ENCODE measurements at places on chromosomes 1 and 21. TPM values are rescaled to one million over a fixed set of nuclear protein-coding genes. Genes with fewer than 3 reads are reported as not detected.

DNA sequence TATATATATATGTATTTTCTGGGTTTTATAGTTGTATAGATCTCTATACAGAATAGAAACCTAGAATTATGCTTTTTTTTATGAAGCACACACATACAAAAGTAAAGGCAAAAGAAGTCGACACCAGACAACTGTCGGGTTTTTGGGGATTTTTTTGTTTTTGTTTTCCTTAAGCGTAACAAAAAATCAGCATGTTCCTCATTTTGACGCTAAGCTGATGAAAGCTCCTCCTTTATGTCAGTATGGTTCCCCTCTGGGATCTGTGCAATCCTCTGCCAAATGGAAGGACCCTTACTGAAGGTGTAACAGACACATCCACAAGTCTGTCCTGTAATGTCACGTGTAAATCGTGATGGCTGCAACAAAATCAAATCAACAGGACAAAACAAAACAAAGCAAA lies 226.2 kb downstream of the RHOU start:
- H3K4me3 ChIP-seq: no peak overlapping the region
- no peaks in the 10 kb centered on the region for H3K36me3 ChIP-seq
- H3K27me3 ChIP-seq: no peaks in the 10 kb centered on the region
- DNase-seq: no peak
- peaks cover 4% of the 10 kb centered on the region for H3K4me1 ChIP-seq
- H3K27ac ChIP-seq: no peak overlapping the region

- DNase-seq: no peak
- H3K4me1 ChIP-seq: peaks cover 2% of the 10 kb centered on the region
- H3K36me3 ChIP-seq: no peaks in the 10 kb centered on the region
- H3K27me3 ChIP-seq: no peaks in the 10 kb centered on the region
- H3K27ac ChIP-seq: no peak overlapping the region
Observed at GRCh38 chr1:235078480-235079381, 49.9 kb downstream of the TOMM20 start.

DNA sequence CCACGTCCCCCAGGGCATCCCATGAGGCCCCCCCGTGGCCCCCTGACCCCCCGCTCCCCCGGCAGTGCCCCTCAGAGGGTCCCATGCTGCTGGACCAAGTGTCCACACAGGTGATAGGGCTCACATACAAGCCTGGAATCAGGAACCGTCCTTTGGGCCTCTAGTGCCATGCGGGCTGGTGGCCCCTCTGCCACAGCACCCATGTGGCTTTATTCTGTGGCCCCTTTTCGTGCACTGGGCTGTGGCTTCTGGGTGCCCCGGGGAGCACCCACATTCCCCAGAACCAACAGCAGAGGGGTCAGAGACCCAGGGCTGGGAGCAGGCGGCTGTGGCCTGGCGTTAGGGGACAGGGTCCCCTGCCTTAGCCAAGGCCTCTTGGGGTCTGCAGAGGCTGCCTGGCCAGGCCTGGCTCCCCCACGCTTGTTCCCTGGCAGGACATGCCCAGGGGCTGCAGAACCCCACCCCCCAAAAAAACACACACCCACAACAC lies 31.7 kb downstream of the SLC19A1 start:
- H3K4me1 ChIP-seq: no peaks in the 10 kb centered on the region
- no peak for DNase-seq
- no peak overlapping the region for H3K4me3 ChIP-seq
- no peaks in the 10 kb centered on the region for H3K27me3 ChIP-seq
- peaks cover 16% of the 10 kb centered on the region for H3K36me3 ChIP-seq

- H3K4me1 ChIP-seq: peaks cover 4% of the 10 kb centered on the region
- H3K4me3 ChIP-seq: no peak overlapping the region
- no peaks in the 10 kb centered on the region for H3K27me3 ChIP-seq
- H3K36me3 ChIP-seq: no peaks in the 10 kb centered on the region
- peak; percentile 28 for DNase-seq
Observed at GRCh38 chr1:65209005-65209885, 61.2 kb downstream of the AK4 start.

The RGS8 gene
- polyA plus RNA-seq: 0.11 TPM

The TMEM82 gene
- polyA plus RNA-seq: not detected

GRCh38 chr1:228555074-228555994 lies 68.2 kb downstream of the RNF187 start:
- no peak for DNase-seq
- peaks cover 7% of the 10 kb centered on the region for H3K27me3 ChIP-seq
- no peaks in the 10 kb centered on the region for H3K36me3 ChIP-seq
- H3K4me1 ChIP-seq: no peaks in the 10 kb centered on the region
- no peak overlapping the region for H3K4me3 ChIP-seq

GRCh38 chr1:3857791-3858129 lies 484 bp downstream of the DFFB start:
- peak overlapping the region; percentile 72 for H3K27ac ChIP-seq
- DNase-seq: no peak

DNA sequence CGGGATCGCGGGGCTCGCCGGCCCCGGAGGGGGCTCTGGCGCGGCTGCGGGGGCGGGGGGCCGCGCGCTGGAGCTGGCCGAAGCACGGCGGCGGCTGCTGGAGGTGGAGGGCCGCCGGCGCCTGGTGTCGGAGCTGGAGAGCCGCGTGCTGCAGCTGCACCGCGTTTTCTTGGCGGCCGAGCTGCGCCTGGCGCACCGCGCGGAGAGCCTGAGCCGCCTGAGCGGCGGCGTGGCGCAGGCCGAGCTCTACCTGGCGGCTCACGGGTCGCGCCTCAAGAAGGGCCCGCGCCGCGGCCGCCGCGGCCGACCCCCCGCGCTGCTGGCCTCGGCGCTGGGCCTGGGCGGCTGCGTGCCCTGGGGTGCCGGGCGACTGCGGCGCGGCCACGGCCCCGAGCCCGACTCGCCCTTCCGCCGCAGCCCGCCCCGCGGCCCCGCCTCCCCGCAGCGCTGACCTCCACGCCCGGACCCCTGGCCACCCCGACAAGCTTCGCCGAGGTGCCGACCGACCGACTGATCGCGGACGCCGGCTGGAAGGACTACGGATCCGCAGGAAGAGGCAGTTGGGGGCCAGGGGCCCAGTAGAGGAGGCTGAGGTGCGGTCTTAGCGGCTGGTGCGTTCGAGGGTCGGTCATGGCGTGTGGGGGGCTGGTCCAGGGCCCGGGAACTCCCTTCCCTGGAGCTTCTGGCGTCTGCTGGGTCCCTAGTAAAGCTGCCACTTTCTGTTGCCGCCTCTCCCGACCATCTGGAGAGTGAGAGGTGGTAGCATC lies 711 bp downstream of the TRNP1 start:
- peak overlapping the region; percentile 50 for H3K4me3 ChIP-seq
- H3K27me3 ChIP-seq: peaks cover 51% of the 10 kb centered on the region
- no peaks in the 10 kb centered on the region for H3K36me3 ChIP-seq
- H3K27ac ChIP-seq: no peak overlapping the region
- no peak for DNase-seq

DNA sequence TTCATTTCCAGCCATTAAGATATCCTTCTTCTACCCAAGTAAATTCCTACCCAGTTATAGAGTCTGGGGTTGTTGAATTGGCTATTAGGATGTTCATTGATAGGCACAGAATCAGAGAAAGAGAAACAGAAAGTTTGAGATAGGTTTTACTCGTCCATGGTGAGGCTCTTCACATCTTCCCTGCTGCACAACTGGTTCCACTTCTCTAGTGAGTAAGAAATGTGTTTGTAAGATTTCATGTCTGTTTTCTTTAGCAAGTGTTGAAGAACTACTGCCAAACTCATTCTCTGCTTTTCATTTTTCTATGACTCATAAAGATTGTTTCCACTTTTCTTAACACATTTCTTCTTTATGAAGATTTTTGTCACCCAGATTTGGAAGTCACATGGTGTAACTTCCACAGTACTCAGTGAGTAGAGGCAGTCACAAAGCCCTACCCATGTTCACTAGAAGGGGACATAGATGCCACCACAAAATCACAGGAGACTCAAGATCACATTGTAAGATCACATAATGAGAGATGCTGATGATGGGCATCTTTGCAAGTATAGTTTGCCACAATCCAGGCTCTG lies 152.3 kb downstream of the SNX7 start:
- H3K4me3 ChIP-seq: no peak overlapping the region
- H3K36me3 ChIP-seq: no peaks in the 10 kb centered on the region
- no peaks in the 10 kb centered on the region for H3K27me3 ChIP-seq
- DNase-seq: no peak
- H3K4me1 ChIP-seq: no peaks in the 10 kb centered on the region
- no peak overlapping the region for H3K27ac ChIP-seq

The AMIGO1 gene
- polyA plus RNA-seq: 2.3 TPM

The ZNF593OS gene
- polyA plus RNA-seq: 0.87 TPM

DNA sequence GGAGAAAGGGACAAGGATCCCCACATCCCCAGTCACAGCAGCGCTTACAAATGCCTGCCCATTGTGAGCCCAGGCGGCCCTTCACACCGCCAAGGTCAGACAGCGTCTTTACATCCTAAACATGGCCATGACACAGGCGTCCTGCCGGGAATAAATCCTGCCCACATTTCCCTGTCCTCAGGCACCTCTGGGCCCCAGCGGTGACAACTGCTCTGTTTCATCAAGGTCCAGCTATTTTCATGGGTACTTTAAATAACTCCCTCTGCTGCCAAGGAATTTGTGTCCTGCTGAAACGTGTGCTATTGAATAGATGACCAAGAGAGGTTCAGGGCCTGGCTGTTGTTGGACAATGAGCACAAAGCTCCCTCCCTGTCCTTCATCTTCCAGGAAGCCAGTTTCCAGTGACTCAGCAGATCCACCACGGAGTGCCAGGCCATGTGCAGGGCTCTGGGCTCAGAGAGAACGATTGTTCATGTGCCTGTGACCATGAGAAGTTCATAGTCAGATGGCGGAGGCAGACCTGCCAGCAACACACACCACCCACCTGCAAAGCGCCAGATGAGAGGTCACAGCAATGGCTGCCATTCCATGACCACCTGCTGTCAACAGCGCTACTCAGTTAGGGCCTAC lies 195.8 kb downstream of the MATN1 start:
- H3K27ac ChIP-seq: no peak overlapping the region
- no peaks in the 10 kb centered on the region for H3K4me1 ChIP-seq

GRCh38 chr1:56755911-56756310 lies 63.3 kb downstream of the FYB2 start:
- no peaks in the 10 kb centered on the region for H3K27me3 ChIP-seq
- H3K4me1 ChIP-seq: no peaks in the 10 kb centered on the region

- DNase-seq: no peak
- no peaks in the 10 kb centered on the region for H3K27me3 ChIP-seq
- H3K4me3 ChIP-seq: no peak overlapping the region
- no peaks in the 10 kb centered on the region for H3K4me1 ChIP-seq
- peaks cover 6% of the 10 kb centered on the region for H3K36me3 ChIP-seq
Observed at GRCh38 chr1:41098730-41099460, 77.4 kb upstream of the SLFNL1 start.

The NOS1AP gene
- polyA plus RNA-seq: 0.30 TPM

The SPRR3 gene
- 9.7 TPM for polyA plus RNA-seq

The KCNJ9 gene
- 0.09 TPM for polyA plus RNA-seq

The OR2G6 gene
- polyA plus RNA-seq: 0.05 TPM

DNA sequence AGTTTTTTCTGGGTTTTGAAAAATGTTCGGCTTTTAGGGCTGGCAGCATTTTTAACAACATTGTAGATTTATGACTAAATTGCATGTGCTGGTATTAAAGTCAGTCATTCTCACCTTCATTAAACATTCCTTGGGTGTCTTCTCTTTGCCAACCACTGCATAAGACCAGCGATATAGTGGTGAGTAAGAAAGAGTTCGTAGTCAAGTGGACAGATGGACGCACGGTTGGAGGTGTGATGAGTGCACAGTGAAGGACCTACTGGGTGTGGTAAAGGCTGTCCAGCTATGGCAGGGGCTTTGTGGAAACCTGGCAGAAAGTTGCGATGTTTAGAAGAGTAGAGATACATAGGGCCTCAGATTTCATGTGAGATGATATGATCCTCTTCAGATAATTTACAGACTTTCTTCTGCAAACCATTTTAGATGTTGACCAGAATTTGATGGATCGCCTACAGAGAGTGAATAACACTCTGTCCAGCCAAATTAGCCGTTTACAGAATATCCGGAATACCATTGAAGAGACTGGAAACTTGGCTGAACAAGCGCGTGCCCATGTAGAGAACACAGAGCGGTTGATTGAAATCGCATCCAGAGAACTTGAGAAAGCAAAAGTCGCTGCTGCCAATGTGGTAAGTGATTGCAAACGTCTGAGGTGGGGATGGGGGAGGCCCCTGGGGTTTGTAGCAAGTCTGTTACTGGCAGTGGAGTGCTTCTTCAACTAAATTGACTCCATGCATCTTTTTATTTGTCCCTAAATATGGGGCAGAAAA lies 56.0 kb upstream of the LAMC2 start:
- H3K27ac ChIP-seq: no peak overlapping the region
- DNase-seq: no peak
- no peaks in the 10 kb centered on the region for H3K27me3 ChIP-seq
- H3K36me3 ChIP-seq: no peaks in the 10 kb centered on the region
- H3K4me3 ChIP-seq: no peak overlapping the region

The RHCE gene
- 0.59 TPM for polyA plus RNA-seq

GRCh38 chr1:29962831-29963247 lies 726.5 kb downstream of the PTPRU start:
- H3K27me3 ChIP-seq: no peaks in the 10 kb centered on the region
- no peaks in the 10 kb centered on the region for H3K36me3 ChIP-seq
- no peak for DNase-seq
- no peak overlapping the region for H3K27ac ChIP-seq
- H3K4me3 ChIP-seq: no peak overlapping the region

The CLDN17 gene
- 0.41 TPM for polyA plus RNA-seq

The ADAM30 gene
- polyA plus RNA-seq: not detected

The RIPPLY3 gene
- 0.16 TPM for polyA plus RNA-seq

GRCh38 chr1:25770541-25771220 lies 29.3 kb upstream of the SELENON start:
- DNase-seq: no peak
- peak overlapping the region; percentile 78 for H3K27ac ChIP-seq
- peaks cover 32% of the 10 kb centered on the region for H3K27me3 ChIP-seq
- no peak overlapping the region for H3K4me3 ChIP-seq
- peaks cover 23% of the 10 kb centered on the region for H3K4me1 ChIP-seq

The TGFB2 gene
- 1.6 TPM for polyA plus RNA-seq

GRCh38 chr1:200668514-200669313 lies 993 bp downstream of the DDX59 start:
- H3K27ac ChIP-seq: peak overlapping the region; percentile 94
- no peak for DNase-seq
- no peaks in the 10 kb centered on the region for H3K27me3 ChIP-seq
- H3K4me1 ChIP-seq: peaks cover 6% of the 10 kb centered on the region
- peaks cover 26% of the 10 kb centered on the region for H3K36me3 ChIP-seq

- H3K4me3 ChIP-seq: no peak overlapping the region
- no peaks in the 10 kb centered on the region for H3K27me3 ChIP-seq
- H3K36me3 ChIP-seq: peaks cover 4% of the 10 kb centered on the region
- DNase-seq: no peak
- H3K4me1 ChIP-seq: peaks cover 3% of the 10 kb centered on the region
- no peak overlapping the region for H3K27ac ChIP-seq
Observed at GRCh38 chr1:9659328-9659727, 7.8 kb downstream of the PIK3CD start.

The ATP1A4 gene
- 0.62 TPM for polyA plus RNA-seq
